ENCODE measurements at places on chromosomes 3 and 15. TPM values are rescaled to one million over a fixed set of nuclear protein-coding genes. Genes with fewer than 3 reads are reported as not detected.

The PARP16 gene
- total RNA-seq = 10.6 TPM

The ABHD2 gene
- total RNA-seq = 76.7 TPM

The TMCO5A gene
- not detected for total RNA-seq

The TUBGCP5 gene
- total RNA-seq = 33.6 TPM

The UPK1B gene
- not detected for total RNA-seq

The SAXO2 gene
- total RNA-seq = 2.8 TPM

The CPNE4 gene
- total RNA-seq = not detected

The TM4SF18 gene
- total RNA-seq = 43.8 TPM

GRCh38 chr15:39357480-39358268 is 223.2 kb upstream of the THBS1 start:
- H3K4me1 ChIP-seq = no peaks in the 10 kb centered on the region
- DNase-seq = no peak
- H3K4me3 ChIP-seq = no peak overlapping the region

DNA sequence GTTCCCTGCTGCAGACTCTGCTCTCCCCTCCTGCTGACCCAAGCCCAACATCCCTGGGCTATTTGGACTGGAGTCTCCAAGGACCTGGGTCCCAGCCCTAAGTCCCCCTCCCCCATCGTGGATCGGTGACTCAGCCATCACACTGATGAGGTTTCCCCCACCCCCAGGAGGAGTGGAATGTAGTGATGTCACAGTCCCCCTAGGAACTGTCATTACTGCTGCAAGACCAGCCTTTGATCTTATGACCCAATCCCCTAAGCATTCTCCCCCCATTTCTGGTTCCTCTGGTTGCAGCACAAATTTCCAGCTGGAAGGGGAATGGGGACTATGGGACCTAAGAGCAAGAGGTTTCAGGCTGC is 63.4 kb upstream of the CSPG4 start:
- H3K4me3 ChIP-seq = no peak overlapping the region
- H3K36me3 ChIP-seq = no peaks in the 10 kb centered on the region
- DNase-seq = no peak
- no peaks in the 10 kb centered on the region for H3K4me1 ChIP-seq

- H3K36me3 ChIP-seq = no peaks in the 10 kb centered on the region
- no peak overlapping the region for H3K27ac ChIP-seq
- H3K4me1 ChIP-seq = no peaks in the 10 kb centered on the region
- no peak overlapping the region for H3K4me3 ChIP-seq
- DNase-seq = no peak
- no peaks in the 10 kb centered on the region for H3K27me3 ChIP-seq
These were observed 110.0 kb downstream of the FHIT start for GRCh38 chr3:61141227-61141626.

DNA sequence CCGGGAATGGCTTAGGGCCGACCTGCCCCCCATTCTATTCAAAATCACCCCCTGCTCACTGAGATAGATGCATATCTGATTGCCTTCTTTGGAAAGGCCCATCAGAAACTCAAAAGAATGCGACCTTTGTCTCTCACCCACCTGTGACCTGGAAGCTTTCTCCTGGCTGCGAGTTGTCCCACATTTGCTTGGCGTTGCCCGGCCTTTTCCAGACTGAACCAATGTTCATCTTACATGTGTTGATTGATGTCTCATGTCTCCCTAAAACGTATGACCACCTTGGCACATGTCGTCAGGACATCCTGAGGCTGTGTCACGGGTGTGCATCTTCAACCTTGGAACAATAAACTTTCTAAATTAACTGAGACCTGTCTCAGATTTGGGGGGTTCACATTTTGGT is 3.4 kb upstream of the MUC20 start:
- H3K4me1 ChIP-seq = no peaks in the 10 kb centered on the region
- H3K4me3 ChIP-seq = no peak overlapping the region
- DNase-seq = no peak
- H3K27me3 ChIP-seq = no peaks in the 10 kb centered on the region
- no peak overlapping the region for H3K27ac ChIP-seq
- H3K36me3 ChIP-seq = no peaks in the 10 kb centered on the region

GRCh38 chr15:58457466-58457965 is 25.7 kb downstream of the LIPC start:
- H3K4me1 ChIP-seq = no peaks in the 10 kb centered on the region
- H3K27me3 ChIP-seq = no peaks in the 10 kb centered on the region
- H3K4me3 ChIP-seq = no peak overlapping the region
- no peaks in the 10 kb centered on the region for H3K36me3 ChIP-seq
- H3K27ac ChIP-seq = no peak overlapping the region

DNA sequence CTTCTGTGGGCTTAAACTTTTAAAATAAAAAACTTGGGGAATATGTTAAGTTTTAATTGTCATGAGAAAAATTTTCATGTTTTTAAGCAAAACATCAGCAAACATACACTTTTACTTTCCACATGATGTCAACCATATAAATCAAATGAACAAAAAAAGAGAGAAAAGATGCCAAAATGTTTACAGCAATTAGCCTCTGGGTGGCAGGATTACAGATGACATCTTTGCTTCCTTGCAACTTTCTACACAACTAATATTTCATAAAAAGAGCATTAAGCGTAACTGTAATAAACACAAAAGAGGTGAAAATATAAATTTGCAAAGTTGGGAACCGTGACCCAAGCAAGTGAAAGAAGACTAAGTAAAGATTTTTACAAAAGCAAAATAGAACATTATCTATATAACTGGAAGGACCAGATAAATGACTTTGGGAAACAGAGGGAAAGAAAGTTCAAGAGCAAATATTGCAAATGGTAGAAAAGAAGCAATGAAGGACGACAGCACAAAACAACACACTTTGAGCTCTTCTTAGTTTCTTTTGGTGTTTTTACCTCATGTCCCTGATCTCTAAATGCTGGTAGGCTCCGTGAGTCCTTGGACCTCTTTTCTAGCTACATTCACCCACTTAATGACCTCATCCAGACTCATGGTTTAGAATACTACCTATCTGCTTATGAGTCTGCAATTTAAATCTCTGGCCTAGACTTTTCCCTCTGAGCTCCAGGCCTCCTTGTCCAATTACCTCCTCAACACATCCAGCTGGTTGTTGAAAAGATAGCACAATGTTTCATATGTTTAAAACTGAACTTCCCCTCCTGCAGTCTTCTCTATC is 9.4 kb downstream of the TP53BP1 start:
- no peaks in the 10 kb centered on the region for H3K27me3 ChIP-seq
- no peak overlapping the region for H3K27ac ChIP-seq
- no peak for DNase-seq

DNA sequence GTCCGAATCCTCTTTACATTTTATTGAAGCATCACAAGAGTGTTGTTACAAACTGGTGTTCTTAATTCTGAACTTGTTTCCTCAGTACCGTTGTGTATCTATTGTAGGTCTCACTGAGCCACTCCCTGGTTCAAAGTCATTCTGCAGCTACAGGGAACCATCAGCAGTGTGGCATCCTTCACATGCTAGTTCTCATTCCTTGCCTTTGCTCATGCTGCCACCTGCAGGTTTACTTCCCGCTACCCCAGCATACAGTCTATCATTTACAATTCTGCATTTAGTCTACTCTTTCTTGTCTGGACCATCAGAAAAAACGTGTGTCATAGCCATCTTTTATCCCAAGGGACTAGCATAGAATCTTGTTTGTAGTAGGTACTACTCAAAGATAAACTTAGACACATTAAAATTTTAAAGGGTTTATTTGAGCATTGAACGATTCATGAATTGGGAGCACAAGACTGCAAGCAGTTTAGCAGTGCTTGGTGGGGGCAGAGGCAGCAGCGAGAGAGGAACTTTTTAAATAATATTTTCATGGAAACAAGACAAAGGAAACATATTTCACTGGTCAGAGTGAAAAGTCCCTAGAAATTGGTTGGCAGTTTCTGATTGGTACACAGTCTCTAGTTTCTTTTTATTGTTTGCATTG is 402.1 kb downstream of the CADM2 start:
- H3K27ac ChIP-seq = no peak overlapping the region
- H3K27me3 ChIP-seq = no peaks in the 10 kb centered on the region
- H3K4me1 ChIP-seq = no peaks in the 10 kb centered on the region
- DNase-seq = no peak
- no peaks in the 10 kb centered on the region for H3K36me3 ChIP-seq

DNA sequence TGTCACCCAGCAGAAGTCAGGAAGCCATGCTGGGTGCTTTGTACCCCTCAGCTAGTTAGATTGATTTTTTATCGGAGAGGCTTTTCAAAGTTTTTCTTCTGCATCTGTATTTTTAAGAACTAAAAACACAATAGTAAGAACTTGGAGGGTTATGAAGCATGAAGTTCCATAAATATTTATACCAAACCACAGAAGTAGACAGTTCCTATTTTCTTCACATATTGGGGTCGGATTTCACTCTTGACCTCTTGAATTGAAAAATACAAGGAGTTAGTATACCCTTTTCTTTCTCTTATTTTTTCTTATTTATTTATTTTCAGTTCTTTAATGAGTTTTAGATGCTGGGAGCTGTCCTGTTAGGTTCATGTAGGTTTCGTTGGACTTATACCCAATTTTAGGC is 35.1 kb downstream of the SLC25A26 start:
- H3K4me3 ChIP-seq = no peak overlapping the region
- no peak for DNase-seq
- H3K27ac ChIP-seq = no peak overlapping the region
- H3K27me3 ChIP-seq = no peaks in the 10 kb centered on the region
- no peaks in the 10 kb centered on the region for H3K36me3 ChIP-seq

- no peak overlapping the region for H3K4me3 ChIP-seq
- DNase-seq = no peak
- H3K4me1 ChIP-seq = no peaks in the 10 kb centered on the region
- no peak overlapping the region for H3K27ac ChIP-seq
These were observed 13.1 kb upstream of the SAMMSON start for GRCh38 chr3:69986419-69986818.

DNA sequence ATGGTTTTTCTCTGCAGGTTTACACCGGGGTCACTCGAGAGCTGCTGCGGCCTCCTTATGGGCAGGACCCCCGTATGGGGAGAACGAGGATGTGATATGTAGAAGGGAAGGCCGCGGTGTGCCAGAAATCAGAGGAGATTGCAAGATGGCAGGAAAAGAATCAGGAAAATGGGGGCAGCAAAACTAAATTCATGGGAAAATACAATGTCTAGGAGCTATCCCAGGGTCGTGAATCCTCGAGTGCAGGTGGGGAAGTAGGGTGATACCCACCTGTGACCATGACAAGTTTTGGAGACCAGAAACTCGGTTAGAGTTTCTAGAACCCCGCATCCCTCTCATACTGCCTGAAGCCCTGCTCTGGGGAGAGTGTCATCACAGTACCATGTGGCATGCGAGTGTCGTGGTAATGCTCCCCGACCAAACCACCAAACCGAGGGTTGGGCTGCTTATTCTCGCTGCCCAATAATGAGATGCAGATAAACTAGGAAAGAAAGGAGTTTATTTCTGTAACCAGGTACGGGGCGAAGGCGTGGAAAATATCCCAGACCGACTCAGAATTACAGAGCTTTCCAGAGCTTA is 781 bp downstream of the TRNT1 start:
- peak overlapping the region; percentile 92 for H3K27ac ChIP-seq
- no peaks in the 10 kb centered on the region for H3K36me3 ChIP-seq
- H3K27me3 ChIP-seq = no peaks in the 10 kb centered on the region
- DNase-seq = no peak
- peaks cover 2% of the 10 kb centered on the region for H3K4me1 ChIP-seq

DNA sequence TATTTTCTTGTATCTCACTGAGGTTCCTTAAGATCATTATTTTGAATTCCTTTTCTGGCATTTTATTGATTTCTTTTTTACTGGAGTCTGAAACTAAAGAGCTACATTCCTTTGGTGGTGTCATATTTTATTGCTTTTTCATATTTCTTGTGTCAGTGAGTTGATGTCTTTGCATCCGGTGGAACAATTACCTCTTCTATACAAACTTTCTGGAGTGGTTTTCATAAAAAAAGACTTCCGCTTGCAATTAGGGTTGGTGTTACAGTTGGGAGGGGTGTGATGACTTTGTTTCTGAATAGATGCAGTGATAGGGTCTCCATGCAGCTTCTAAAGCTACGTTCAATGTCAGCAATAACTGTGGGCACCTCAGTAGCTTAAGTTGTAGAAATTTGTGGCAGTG is 181.7 kb downstream of the LPP start:
- H3K27me3 ChIP-seq = no peaks in the 10 kb centered on the region
- no peaks in the 10 kb centered on the region for H3K36me3 ChIP-seq
- no peaks in the 10 kb centered on the region for H3K4me1 ChIP-seq
- no peak overlapping the region for H3K27ac ChIP-seq
- H3K4me3 ChIP-seq = no peak overlapping the region

- H3K4me1 ChIP-seq = no peaks in the 10 kb centered on the region
- peak; percentile 25 for DNase-seq
- H3K4me3 ChIP-seq = no peak overlapping the region
- no peaks in the 10 kb centered on the region for H3K27me3 ChIP-seq
- peak overlapping the region; percentile 48 for H3K27ac ChIP-seq
- H3K36me3 ChIP-seq = no peaks in the 10 kb centered on the region
These were observed 36.8 kb upstream of the TSPAN3 start for GRCh38 chr15:77107531-77108355.

GRCh38 chr15:36363335-36363734 is 216.1 kb upstream of the CDIN1 start:
- H3K27ac ChIP-seq = no peak overlapping the region
- H3K4me1 ChIP-seq = no peaks in the 10 kb centered on the region
- no peaks in the 10 kb centered on the region for H3K27me3 ChIP-seq
- H3K36me3 ChIP-seq = no peaks in the 10 kb centered on the region
- DNase-seq = no peak

DNA sequence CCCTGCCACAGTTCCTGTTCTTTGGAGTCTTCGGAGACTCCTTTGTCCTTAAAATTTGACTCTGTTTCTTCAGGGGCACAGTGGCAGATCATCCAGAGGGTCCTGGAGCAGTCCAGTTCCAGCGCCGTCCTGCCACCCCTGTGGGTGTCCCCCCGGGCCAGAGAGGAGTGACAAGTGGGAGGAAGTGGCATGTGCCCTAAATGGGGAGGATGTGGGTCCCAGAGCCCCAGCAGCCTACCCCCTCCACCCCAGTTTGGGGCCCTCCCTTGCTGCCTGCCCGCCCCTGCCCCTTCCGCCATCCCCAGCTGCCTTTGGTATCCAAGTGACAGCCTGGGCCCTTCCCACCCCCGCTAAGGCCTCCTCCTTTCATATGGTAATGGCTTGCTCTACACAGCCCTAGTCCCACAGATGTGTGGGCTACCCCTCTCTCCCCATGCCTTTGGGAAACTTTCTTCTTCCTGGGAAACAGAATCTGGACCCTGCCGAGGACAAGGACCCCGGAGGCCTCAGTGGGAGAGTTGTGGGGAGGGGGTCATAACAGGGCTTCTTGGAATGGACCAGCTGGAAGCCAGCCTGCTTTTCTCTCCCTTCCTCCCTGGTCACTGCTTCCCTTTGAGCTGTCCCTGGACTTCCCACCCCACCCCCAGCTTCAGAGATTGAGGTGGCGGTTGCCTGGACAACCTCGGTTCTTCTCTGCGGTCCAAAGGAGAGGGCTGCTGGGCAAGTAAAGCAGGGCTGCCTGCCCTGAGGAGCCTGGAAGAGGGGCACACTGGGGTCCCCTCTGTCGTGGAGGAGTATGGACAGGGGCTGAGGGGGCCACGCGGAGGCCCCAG is 43.2 kb downstream of the KLHL25 start:
- DNase-seq = no peak
- peaks cover 23% of the 10 kb centered on the region for H3K4me1 ChIP-seq
- H3K36me3 ChIP-seq = no peaks in the 10 kb centered on the region
- no peaks in the 10 kb centered on the region for H3K27me3 ChIP-seq
- no peak overlapping the region for H3K4me3 ChIP-seq

- no peaks in the 10 kb centered on the region for H3K4me1 ChIP-seq
- H3K4me3 ChIP-seq = no peak overlapping the region
- no peak for DNase-seq
- H3K27me3 ChIP-seq = no peaks in the 10 kb centered on the region
These were observed 37.1 kb upstream of the SLC4A7 start for GRCh38 chr3:27521179-27521871.

Data from breast epithelium (tissue), 4 donors.